Activated T-cell treated with anti-CD3 and anti-CD28 coated beads for 24 hours (primary cell): ENCODE measurements at places on chromosomes 5 and 9.

GRCh38 chr5:72377910-72378638 is 57.9 kb downstream of the PTCD2 start:
- DNase-seq: no peak

DNA sequence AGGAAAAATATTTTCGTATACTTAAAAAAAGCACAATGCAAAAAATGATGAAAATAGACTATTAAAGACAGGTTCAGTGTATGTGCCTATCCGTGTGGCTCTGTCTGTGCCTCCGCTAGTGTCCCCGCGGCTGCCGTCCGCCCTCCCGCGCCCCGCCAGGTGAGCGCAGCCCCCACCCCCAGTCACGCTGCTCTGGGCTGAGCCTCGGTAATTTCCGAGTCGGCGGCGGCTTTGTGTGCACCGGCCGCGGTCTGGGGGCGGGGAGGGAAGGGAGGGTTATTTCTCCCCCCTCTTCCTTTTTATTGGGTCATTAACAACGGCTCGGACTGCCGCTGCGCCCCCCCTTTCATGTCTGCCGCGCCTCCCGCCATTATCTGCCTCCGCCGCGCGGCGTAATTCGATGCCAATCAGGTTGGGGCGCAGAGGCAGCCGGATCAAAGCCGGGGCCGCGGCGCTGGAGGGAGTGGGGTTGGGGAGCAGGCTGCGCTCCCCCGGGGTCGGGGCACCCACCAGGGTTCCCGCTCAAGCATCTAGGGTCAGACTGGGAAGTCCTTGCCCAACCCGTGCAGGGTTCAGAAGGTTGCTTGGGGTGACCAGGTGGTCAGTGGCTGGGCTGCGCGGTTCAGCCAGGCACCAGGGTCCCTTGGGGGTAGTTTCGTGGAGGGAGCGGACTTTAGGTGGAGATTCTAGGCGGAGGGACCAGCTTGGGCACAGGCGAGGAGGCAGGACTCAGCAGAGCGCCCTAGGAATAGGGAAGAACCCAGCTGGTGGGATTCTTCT is 39.5 kb upstream of the PSD2 start:
- DNase-seq: no peak

DNA sequence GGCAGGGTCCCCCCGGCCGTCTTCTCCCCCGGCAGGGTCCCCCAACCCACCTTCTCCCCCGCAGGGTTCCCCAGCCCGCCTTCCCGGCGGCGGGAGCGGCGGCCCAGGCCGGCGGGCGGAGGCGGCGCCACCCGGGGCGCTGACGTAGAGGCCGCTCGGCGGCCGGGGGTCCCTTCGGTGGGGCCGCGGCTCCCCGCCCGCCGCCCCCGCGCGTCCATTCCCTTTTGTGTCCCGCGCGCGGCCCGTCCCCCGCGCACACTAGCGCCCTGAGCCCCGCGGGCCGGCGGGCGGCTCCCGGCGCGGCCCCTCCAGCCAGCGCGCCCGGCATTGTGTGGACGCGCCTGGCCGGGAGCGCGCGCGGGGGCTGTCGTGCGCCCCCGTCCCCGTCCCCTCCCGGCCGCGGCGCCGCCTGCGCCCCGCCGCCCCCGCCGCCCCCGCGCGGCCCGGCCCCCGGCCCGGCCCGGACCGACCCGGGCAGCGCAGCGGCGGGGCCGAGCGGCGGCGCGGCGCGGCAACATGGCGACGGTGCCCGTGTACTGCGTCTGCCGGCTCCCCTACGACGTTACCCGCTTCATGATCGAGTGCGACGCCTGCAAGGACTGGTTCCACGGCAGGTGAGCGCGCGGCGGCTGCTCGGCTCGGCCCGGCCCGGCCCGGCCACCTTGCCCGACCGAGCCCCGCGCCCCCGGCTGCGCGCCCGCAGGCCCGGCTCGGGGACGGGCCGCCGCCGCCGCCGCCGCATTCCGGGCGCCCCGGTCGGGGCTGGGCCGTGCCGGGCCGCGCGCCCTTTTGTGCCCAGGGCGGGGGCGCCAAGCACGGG is at the start of gene PHF2:
TSS of gene PHF2 (plus strand) at position 327 of the 820 bp plus-strand sequence. CDS start at position 517, 190 bp downstream.
- DNase-seq: no peak

- no peak for DNase-seq
Measured at GRCh38 chr9:71857159-71857558, 53.8 kb downstream of the ABHD17B start.

DNA sequence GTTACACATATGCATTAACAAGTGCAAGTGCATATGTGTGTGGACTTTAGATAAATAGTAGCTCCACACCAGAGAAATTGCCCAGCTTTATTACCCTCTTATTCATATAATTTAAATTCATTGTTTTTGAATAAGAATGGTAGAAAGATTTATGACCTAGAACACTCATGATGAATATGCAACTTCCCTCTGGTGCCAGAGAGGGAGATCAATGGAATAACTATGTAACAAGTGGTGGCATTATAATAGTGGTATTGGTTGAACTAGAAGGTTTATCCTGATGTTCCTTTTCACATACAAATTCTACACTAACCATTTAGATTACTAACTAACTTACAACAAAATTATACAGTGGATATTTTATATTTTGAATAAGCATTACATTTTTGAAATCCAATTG is 607.4 kb downstream of the CDH12 start:
- no peak for DNase-seq

DNA sequence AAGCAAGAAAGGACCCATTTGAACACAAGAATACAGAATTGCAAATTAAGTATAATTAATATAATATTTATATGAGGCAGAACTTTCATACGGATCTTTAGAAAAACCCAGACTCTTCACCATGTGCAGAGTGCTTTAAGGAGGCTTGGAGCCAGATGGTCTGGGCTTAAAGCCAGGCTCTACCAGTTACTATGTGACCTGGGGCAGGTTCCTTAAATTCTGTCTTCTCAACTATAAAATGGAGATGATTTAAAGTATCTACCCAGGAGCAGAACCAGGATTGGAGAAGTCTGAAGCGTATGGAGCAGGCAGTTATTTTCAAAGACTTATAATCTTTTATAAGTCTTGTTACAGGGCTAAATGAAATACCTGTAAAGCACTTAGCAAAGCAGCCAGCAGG is 202.1 kb downstream of the TSSK1B start:
- no peak for DNase-seq

DNA sequence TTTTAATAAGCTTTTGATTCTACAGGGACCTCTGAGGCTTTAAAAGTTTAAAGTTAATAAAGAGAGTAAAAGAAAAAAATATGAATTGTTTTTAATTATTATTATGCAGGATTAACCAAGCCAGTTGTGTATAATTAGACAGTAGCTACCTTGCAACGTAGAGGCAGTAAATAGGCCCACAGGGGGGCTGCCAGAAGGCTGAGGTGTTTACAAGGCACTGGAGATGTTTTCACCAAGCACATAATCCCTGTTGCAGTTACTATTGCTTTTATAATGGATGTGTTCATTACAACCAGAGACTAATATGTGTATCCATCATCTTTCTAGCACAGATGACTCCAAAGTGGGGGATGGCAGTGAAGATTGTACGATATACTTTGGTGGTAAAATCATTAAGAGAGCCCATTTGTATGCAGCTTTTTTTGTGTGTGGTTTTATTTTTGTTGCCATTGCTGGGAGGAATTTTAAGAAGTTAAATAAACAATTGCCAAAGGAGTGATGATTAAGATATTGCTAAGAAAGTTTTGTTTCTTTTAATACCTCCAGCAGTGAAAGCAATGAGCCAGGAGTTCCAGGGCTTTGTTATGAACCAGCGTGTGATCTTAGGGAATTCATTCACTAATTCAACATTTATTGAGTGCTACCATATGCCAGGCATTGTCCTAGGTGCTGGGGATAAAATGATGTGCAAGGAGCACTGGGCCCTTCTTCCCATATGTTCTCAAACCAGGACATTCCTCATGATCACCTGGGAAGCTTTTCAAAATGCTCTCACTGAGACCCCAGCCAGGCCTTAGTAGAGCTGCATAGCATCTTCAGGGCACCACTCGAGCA is 138.7 kb upstream of the EFNA5 start:
- no peak for DNase-seq

DNA sequence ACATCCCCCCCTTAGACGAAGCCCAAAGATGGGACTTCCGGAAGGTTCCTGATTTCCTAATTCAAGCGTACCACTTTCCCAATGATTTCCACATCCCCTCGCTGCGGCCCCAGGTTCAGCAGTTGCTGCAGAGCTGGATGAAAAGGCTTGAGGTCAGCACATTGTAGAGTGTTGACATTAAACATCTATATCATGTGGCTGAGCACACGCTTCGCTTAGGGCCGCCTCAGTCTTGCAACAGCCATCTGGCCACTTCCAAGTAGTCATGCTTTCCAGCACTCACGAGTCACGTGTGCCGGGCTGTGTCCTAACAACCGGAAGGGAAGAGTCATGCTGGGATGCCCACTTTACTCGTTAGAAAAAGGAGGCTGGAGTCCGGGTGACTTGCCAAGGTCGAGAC is 340.6 kb upstream of the IRX4 start:
- no peak for DNase-seq

GRCh38 chr5:139561655-139562451 is 714 bp downstream of the UBE2D2 start:
- DNase-seq: peak; percentile 50

- DNase-seq: no peak
Measured at GRCh38 chr9:82761027-82761426, 301.9 kb downstream of the RASEF start.

DNA sequence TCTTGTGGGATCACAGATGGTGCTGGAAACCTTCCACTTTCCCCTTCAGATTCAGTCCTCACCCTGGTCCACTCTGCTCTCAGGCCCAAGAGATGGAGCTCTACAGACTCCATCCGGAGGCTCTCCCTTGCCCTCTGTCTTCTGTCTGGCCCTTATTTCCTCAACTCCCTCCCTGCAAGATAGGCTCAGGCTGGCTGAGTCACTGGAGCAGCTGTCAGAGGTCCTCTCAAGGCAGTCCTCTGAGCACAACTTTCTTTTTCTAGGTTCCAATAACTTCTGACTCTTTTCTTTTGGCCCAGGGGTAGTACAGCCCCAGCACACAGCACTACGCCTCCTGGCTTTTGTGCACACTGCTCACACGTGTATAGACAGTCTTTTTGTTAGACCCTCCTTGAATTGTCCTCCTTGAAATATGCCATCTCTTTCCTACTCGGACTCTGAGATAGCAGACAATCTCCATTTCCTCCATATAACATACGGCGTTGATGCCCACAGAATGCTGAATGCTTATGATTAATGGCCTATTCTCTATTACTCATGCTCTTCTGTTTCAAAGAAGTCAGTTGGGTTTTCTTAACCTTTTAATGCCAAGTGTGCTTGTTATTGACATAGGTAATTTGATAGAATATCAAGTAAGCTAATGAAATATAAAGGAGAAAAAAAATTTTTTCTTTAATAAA is 193.1 kb downstream of the SLC12A2 start:
- DNase-seq: no peak

GRCh38 chr9:22237497-22238363 is 208.9 kb upstream of the DMRTA1 start:
- no peak for DNase-seq

GRCh38 chr5:10552183-10553143 is 11.4 kb upstream of the ANKRD33B start:
- DNase-seq: no peak

- peak; percentile 14 for DNase-seq
Measured at GRCh38 chr5:150000990-150001659, 586 bp downstream of the HMGXB3 start.

DNA sequence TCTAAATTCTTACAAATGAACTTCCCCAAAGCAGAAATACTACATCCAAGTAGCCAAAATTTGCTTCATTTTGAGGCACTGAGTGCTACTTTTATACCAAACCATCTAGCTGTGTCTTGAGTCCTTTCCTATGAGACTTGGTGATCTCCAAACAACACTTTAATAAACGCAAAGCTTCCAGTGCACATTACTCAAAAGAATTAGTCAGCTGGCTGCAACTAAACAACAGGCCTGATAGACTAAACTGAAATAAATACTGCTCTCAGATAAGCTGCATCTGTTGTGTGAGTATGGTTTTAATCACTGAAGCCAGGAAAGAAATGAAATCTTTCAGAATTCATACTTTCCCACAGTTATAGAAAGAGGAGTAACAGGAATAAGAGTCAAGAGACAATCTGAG is 80.3 kb downstream of the VCAN start:
- no peak for DNase-seq

DNA sequence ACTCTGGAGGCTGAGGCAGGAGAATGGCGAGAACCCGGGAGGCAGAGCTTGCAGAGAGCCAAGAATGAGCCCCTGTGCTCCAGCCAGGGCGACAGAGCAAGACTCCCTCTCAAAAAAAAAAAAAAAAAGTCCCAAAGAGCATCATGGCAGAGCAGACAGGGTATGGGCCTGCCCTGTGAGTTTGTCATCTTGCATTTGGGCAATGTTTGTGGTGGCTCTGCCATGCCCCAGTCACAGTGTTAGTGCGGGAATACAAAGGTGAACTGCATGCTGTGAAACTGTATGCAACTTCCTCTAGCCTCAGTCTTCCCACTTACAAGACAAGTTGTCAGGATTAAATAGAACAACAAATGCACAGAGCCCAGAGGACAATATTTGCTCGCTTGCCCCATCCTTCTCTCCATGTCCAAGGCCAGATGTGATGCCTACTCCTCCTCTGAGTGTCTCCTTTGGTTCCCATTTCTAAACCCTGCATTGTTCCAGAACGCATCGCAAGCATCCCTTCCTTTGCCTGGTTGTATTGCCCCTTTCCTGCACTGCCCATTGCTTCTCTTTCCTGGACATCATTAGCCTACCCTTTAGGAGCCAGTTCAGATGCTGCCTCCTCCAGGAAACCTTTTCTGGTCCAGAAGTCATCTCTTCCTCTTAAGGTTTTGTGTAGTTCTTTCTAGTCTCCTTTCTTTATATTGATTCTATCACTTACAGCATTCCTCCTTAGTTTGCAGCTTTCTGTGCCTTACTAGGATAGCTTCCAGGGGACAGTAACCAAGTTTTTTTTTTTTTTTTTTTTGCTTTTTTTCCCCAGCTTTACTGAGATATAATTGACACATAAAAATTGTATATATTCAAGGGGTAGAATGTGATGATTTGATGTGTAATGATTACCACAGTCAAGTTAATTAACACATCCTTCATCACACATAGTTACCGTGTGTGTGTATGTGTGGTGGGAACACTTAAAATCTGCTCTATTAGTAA is 69.0 kb upstream of the TNFAIP8 start:
- no peak for DNase-seq

- DNase-seq: no peak
Measured at GRCh38 chr5:19047277-19047676, 940.7 kb downstream of the CDH18 start.

DNA sequence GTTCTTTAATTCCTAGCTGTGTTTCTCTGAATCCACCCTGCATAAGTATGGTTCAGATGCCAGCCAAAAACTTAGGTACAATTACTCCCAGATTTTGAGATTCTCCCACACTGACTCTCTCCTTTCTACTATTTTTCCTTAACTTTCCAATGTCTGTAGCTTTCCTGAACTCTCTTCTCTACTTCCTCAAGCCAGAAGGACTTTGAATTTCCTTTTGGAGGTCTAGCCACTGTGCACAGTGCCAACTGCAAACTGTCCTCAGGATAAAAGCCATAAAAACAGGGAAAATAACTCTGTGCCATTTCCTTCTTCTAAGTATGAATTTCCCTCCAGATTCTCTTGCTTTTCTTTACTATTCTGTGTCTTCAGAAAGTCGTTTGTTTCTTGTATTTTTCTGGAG is 157.2 kb downstream of the AP3B1 start:
- no peak for DNase-seq

- DNase-seq: no peak
Measured at GRCh38 chr5:143445776-143446175, 42.3 kb upstream of the NR3C1 start.
